ENCODE measurements at places on chromosomes 2 and 18.

GRCh38 chr2:86358957-86359356 is 21.5 kb upstream of the REEP1 start:
- no peak for DNase-seq

DNA sequence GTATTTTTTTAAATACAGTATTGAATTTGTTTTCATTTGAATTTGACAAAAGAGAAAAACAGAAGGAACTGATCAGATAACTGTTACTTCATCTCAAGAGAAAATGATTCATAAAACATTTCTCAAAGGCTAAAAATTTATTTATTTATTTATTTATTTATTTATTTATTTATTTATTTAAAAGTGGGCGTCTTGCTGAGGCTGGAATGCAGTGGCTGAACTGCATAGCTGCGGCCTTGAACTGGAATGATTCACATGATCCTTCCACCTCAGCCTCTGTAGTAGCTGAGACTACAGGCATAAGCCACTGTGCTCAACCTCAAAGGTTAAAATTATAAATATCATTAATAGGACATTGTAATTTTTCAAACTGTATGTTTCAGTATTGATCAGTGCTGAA is 4.5 kb upstream of the PUM2 start:
- DNase-seq, result no peak

- DNase-seq, result no peak
Measured at GRCh38 chr2:15031745-15032240, 399.3 kb downstream of the LRATD1 start.

DNA sequence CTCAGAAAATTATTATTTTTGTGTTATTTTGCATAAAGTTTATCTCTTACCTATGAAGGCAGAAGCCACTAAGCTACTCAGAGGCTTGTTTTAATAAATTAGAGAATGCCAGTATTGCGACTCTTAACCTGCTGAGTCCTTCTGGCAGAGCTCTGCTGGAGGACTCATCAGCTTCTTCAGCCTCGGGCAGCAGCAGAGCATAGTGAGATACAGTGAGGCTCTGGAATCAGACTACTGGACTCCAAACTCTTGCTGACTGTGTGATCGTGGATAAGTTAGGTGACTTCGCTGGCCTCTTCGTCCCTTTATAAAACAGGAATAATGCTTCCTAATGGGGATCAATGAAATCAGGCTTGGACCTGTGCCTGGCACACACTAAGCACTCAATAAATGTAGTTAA is 1.7 kb downstream of the PTRHD1 start:
- no peak for DNase-seq

DNA sequence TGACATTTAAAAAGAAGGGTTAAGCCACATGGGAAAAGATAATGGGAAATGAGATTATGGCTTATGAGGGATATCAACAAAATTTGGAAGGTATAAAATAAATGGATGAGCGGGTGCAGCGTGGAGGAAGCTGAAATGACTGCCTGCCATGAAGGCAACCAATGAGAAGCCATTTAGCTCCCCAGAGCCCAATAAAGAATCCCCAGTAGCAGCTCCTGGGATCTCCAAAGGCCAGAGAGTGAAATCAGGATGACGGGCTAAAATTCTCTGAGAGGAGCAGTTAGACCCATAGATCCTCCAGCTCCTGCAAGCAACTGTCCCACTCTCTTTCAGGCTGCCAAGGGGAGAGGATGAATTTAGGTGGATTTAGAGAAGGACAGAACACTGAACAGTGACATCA is 12.9 kb upstream of the MAPRE3 start:
- no peak for DNase-seq

DNA sequence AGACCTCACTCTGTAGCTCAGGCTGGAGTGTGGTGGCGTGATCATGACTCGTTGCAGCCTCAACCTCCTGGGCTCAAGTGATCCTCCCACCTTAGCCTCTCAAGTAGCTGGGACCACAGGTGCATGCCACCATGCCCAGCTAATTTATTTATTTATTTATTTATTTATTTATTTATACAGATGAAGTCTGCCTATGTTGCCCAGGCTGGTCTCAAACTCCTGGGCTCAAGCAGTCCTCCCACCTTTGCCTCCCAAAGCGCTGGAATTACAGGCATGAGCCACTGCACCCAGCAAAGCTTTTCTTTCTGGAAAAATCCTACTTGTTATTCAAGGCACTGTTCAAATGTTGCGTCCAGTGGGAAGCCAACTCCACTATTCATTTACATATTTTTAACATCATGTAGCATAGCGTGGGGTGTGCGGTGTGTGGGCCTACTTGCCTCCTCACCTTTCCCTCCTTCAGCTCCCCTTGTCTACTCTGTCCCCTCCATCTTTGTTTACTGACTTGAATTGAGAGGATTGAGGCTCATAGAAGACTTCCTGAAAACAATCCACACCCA is 6.8 kb upstream of the RHOB start:
- DNase-seq, result no peak

DNA sequence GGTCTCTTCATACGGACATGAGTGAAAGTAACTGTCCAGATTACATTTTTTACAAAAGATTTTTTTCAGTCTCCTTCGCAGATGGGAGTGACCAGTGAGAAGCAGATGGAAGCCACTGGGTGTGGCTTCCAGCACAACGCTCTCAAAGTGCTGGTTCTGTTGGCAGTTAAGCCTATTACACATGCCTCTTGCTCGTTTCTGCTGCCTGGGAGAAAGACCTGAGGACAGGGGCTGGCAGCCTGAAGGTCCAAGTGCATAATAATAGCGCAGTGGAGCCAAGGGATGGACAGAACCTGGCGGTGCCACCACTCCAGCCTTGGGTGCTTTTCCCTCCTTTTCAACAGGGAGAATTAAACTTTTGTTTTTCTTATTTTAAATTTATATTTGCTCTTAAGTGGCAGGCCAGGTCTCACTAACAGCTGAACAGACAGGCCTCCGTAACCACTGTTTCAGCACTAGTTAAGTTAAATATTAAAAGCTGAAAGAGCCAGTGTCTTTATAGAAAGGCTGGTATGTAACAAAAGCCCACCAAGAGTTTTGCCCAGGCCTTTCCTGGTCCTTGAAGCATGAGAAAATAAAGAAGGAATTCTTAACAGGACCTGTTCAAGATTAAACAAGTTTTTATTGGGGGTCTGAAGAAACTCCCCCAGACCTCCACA is 1.2 kb upstream of the SKA1 start:
- no peak for DNase-seq

- DNase-seq, result peak; percentile 10
Measured at GRCh38 chr2:24049485-24050021, at the start of gene FKBP1B. Gene FKBP1B (plus strand): TSS chr2:24049741. CDS start chr2:24049850, 109 bp downstream.

DNA sequence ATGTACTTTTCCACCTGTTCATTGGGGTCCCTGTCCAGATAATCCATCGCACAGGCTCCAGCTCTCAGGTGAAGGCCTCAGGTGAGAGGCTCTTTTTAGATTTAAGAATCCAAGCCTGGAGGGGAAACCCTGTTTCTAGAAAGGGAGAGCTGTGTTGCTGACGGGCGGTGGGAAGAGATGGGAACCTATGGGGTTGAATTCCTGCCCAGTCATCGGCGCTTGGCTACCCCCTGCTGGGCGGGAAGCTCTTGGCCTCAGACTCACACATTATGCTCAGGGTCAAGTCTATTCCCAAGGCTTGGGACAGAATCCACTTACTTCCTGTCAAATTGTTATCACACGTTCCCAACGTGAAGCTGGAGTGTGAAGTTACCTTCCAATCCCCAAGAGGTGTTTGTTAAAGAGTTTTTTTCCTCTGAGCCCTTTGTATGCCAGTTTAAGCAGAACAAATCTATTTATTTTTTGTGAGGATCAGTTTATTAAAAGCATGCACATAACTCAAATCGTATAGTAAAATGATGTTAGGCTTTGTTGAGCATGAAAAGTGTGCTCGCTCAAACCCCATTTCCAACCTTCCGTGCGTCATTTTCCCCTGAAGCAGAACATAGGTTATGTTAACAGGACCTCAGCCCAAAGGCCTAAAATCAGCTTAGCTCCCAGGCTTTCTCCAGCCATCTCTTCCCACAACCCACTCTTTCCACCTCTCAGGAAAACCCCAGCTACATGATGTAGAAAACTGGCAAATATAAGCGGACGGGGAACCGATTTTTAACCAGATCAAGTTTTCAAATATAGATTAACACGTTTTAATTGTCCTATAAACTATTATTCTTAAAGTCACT is 181.7 kb upstream of the ETAA1 start:
- DNase-seq, result no peak

GRCh38 chr2:11773747-11774525 is 27.5 kb downstream of the LPIN1 start:
- DNase-seq, result no peak

DNA sequence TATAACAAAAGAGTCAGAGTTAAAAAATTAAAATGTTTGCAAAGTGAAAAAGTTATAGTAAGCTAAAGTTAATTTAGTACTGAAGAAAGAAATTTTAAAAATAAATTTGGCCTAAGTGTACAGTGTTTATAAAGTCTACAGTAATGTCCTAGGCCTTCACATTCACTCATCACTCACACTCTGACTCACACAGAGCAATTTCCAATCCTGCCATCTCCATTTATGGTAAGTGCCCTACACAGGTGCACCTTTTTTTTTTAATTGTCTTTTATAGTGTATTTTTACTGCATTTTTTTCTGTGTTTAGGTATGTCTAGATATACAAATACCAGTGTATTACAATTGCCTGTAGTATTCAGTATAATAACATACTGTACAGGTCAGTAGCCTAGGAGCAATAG is 562.9 kb downstream of the PIK3C3 start:
- no peak for DNase-seq

DNA sequence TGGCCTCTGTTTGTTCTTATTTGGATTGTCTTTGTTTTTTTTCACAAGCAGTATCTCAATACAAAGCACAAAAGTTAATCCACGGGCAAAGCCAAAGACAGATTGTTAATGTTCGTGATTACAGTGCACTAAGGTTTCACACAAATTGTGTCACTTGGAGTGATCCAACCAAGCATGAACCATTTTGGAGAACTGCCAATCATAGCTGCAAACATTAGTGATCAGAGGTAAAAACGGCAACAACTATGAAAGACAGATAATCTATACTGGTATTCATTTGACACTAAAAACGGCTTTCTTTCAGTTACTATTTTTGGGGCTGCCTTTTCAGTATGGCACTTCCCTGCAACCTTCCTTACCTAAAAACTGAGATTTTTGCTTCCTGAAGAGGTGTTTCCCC is 213.1 kb upstream of the GULP1 start:
- DNase-seq, result no peak

DNA sequence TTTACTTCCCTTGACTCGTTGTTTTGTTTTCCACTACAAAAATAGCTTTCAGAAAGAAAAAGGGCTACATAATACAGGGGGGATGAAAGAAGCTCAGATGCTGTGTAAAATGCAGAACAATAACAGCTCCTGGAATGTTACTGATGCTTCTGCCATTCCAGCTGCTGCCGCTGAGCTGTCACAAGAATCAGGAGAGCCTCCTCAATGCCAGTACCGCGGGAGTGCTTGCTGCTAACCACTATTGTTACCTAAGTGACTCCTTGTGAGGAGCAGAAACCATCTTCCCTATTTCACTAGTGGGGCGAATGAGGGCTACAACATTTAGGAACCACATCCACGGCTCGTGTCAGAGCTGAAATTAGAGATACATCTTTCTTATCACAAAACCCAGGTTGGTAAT is 384.8 kb downstream of the GALR1 start:
- no peak for DNase-seq

DNA sequence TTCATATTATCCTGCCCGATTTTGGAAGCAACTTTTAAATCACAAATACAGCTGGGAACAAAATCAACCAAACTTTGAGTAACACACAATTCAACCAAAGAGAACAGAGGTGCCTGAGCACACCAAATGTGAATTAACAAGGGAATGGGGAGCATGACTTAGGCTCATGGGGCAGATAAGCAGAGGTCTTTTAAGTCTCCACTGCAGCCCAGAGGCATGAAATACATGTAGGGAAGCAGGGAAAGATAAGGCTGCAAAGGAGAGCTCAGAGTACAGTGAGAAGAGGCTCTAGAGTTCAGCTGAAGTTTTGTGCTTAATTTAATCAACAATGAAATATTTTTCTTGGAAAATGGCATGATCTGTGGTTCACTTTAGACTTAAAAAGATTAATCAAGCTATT is 49.0 kb downstream of the CYTIP start:
- DNase-seq, result no peak

DNA sequence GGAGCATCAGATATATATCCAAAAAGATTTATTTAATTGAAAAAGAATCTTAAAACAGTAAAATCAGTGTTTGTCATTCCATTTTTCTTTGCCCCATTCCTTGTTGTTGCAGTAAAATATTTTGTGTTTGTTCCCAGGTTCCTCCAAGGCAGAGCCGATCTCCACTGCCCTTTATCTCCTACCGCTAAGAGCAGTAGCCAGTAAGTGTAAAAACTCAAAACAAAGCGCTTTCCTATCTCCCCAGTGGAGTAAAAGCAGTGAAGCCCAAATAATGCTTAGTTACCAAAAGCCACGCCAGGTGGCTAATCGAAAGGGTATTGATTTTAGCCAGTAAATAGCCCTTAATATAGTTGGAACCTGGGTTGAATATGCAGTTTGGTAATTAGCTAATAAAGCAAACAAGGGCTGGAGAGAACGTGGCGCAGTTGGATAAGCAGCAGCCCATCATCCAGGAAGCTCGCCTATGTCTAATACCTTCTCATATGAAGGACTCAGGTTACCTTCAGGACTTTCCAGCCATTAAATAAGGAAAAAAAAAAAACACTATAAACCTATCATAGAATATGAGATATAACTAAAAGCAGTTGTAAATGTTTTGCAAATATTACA is 12.4 kb upstream of the GPD2 start:
- no peak for DNase-seq

- no peak for DNase-seq
Measured at GRCh38 chr2:193837111-193837738, 1642.5 kb upstream of the TMEFF2 start.

DNA sequence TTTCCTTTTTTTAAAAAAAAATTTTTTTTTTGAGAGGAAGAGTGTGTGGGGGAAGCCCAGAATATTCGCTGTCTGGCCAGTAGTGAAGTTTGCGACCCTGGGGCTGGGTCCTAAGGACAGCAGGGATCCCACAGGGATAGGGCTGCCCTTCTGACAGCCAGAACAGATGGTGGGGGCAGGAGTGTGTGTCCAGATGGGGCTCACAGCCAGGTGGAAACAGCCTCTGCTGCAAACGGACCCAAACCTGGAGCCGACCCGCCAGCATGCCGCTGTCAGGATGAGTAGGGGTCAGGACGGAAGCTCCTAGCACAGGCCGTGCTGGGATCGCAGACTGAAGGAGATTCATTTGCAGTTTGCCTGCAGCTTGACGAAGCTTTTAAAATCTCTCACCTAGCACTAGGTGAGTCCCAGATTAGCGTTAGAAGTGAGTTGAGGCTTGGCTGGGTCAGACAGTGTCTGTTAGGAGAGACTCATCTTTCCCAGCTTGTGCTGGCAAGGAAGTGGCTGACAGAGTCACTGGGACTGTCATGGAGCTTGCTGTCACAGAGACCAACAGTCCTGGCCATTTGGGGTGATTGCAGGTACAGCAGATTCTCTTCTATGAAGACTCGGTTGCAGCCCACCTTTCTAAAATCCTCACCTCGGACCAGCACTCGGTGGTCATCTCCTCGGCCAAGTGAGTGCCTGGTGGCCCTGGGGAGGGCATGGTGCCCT is 93.4 kb downstream of the DGKD start:
- no peak for DNase-seq

GRCh38 chr2:11566383-11566782 is 32.5 kb downstream of the GREB1 start:
- DNase-seq, result no peak
